ENCODE measurements at places on chromosomes 7 and 10. TPM values are rescaled to one million over a fixed set of nuclear protein-coding genes. Genes with fewer than 3 reads are reported as not detected.

GRCh38 chr7:148304083-148304335 is 286.6 kb upstream of the C7orf33 start:
- H3K27me3 ChIP-seq, result no peaks in the 10 kb centered on the region
- H3K4me3 ChIP-seq, result no peak overlapping the region
- H3K27ac ChIP-seq, result no peak overlapping the region

GRCh38 chr10:122421054-122421625 is 33.3 kb upstream of the ARMS2 start:
- H3K27me3 ChIP-seq, result no peaks in the 10 kb centered on the region
- H3K27ac ChIP-seq, result no peak overlapping the region
- H3K4me3 ChIP-seq, result no peak overlapping the region
- no peaks in the 10 kb centered on the region for H3K36me3 ChIP-seq
- DNase-seq, result no peak
- no peaks in the 10 kb centered on the region for H3K4me1 ChIP-seq

- H3K27ac ChIP-seq, result no peak overlapping the region
- H3K27me3 ChIP-seq, result no peaks in the 10 kb centered on the region
- H3K4me3 ChIP-seq, result no peak overlapping the region
Measured at GRCh38 chr7:513521-514166, 6.0 kb downstream of the PDGFA start.

GRCh38 chr7:99386584-99387238 is 12.2 kb downstream of the ARPC1B start:
- no peaks in the 10 kb centered on the region for H3K27me3 ChIP-seq
- peak; percentile 43 for DNase-seq
- H3K27ac ChIP-seq, result no peak overlapping the region
- no peaks in the 10 kb centered on the region for H3K4me1 ChIP-seq
- H3K4me3 ChIP-seq, result no peak overlapping the region

The ANTXRL gene
- total RNA-seq, result not detected

GRCh38 chr10:107554333-107554732 is 389.8 kb upstream of the SORCS1 start:
- no peaks in the 10 kb centered on the region for H3K36me3 ChIP-seq
- DNase-seq, result no peak
- H3K27ac ChIP-seq, result no peak overlapping the region
- H3K4me3 ChIP-seq, result no peak overlapping the region
- no peaks in the 10 kb centered on the region for H3K4me1 ChIP-seq

The CXCL12 gene
- 0.27 TPM for total RNA-seq

DNA sequence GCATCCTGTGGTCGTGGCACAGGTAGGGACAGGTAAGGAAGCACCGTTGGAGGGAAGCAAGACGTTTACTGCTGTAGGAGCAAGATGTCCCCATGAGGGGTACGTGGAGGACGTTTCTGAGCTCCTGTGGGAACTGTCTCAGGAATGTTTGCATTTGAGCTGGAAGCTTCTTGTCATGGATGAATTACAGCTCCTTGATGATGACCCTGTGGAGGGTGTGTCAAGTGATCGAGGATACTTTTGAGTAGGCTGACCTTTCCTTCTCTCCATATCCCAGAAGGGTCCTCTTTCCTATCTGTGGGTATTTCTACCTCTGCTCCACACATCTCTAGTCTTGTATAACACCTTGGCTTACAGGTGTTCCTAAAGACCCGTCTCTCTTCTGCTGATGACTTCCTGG is 94.8 kb downstream of the PFKFB3 start:
- H3K27me3 ChIP-seq, result no peaks in the 10 kb centered on the region
- H3K36me3 ChIP-seq, result no peaks in the 10 kb centered on the region
- H3K4me3 ChIP-seq, result no peak overlapping the region
- peaks cover 27% of the 10 kb centered on the region for H3K4me1 ChIP-seq

- H3K4me1 ChIP-seq, result peaks cover 12% of the 10 kb centered on the region
- DNase-seq, result no peak
- H3K36me3 ChIP-seq, result no peaks in the 10 kb centered on the region
Measured at GRCh38 chr10:71529207-71529827, 132.6 kb downstream of the CDH23 start.

GRCh38 chr7:105841866-105842265 is 34.5 kb downstream of the ATXN7L1 start:
- no peak overlapping the region for H3K4me3 ChIP-seq
- no peaks in the 10 kb centered on the region for H3K27me3 ChIP-seq
- no peak overlapping the region for H3K27ac ChIP-seq
- DNase-seq, result no peak

GRCh38 chr7:27198138-27198841 is 1.6 kb downstream of the HOXA13 start:
- H3K27me3 ChIP-seq, result peaks cover 2% of the 10 kb centered on the region
- no peak for DNase-seq
- H3K4me1 ChIP-seq, result peaks cover 8% of the 10 kb centered on the region
- H3K36me3 ChIP-seq, result no peaks in the 10 kb centered on the region

The BHLHA15 gene
- 3.4 TPM for total RNA-seq

DNA sequence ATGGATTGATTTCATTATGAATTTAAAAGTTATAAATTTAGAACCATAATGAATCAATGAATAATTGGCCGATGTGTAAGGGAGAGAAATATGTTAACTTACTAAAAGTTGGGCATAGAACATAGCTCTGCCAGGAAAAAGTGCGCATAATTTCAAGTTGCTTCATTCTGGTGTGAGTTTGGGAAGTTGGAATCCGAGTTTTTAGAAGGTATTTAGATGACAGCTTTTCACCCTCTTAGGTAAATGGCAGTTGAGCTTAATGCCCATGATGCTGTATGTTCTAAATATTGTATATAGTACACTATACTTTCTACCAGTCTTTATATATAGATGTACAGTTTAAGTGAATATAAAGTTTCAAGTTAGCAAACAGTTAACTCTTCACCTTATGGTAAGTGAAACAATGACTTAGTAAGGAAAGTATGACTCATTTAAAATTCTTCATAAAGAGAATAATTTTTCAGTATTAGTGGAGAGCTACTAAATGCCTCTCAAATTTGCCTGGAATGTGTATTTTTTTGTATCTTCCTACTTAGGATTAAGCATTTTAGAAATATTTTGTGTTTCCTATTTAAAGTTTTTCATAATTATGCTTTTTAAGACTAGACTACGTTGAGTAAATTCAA is 1.6 kb downstream of the C1GALT1 start:
- no peak overlapping the region for H3K27ac ChIP-seq
- no peaks in the 10 kb centered on the region for H3K27me3 ChIP-seq
- no peak for DNase-seq
- peaks cover 1% of the 10 kb centered on the region for H3K36me3 ChIP-seq
- peak overlapping the region; percentile 65 for H3K4me3 ChIP-seq

DNA sequence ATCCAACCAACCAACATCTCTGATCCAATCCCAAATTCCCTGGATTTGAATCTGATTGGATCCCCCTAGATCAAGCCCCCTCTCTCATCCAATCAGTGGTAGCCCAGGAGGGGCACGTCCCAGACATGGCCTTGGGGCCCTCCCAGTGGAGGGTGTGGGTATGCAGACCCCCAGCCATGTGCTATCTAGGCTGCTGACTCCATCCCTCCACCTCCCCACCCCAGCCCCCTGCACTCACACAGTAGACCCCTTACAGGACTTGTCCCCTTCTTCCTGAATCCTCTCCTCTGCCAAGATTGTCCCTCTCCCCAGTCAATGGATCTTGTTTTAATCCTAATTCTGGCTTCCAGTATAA is 153.4 kb downstream of the OAT start:
- H3K4me3 ChIP-seq, result no peak overlapping the region
- H3K27ac ChIP-seq, result no peak overlapping the region
- H3K27me3 ChIP-seq, result no peaks in the 10 kb centered on the region

The HTRA1 gene
- total RNA-seq, result 0.70 TPM

DNA sequence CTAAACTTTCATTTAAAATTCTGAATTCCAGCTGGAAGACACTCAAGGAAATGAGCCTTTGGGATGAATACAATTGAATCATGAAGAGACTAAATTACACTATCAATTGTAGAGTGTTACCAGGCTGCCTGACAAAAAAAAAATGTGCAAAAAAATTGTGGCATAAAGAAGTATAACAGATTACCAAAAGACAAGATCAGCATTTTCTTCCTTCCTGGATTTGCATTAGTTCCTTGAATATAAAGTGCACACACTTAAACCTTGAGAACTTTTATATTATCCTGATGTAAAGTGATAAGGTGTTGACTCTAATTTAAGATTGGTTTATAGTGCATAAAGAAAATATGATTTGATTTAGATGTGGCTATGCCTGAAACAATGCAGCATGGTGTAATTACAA is 412.7 kb upstream of the KLF6 start:
- no peaks in the 10 kb centered on the region for H3K27me3 ChIP-seq
- no peak overlapping the region for H3K4me3 ChIP-seq
- no peaks in the 10 kb centered on the region for H3K36me3 ChIP-seq

The OR13A1 gene
- total RNA-seq, result not detected

The MSMB gene
- total RNA-seq, result 4.0 TPM

GRCh38 chr7:89605362-89605761 is 548.9 kb upstream of the STEAP1 start:
- H3K4me3 ChIP-seq, result no peak overlapping the region
- no peaks in the 10 kb centered on the region for H3K27me3 ChIP-seq
- DNase-seq, result no peak
- H3K36me3 ChIP-seq, result no peaks in the 10 kb centered on the region

DNA sequence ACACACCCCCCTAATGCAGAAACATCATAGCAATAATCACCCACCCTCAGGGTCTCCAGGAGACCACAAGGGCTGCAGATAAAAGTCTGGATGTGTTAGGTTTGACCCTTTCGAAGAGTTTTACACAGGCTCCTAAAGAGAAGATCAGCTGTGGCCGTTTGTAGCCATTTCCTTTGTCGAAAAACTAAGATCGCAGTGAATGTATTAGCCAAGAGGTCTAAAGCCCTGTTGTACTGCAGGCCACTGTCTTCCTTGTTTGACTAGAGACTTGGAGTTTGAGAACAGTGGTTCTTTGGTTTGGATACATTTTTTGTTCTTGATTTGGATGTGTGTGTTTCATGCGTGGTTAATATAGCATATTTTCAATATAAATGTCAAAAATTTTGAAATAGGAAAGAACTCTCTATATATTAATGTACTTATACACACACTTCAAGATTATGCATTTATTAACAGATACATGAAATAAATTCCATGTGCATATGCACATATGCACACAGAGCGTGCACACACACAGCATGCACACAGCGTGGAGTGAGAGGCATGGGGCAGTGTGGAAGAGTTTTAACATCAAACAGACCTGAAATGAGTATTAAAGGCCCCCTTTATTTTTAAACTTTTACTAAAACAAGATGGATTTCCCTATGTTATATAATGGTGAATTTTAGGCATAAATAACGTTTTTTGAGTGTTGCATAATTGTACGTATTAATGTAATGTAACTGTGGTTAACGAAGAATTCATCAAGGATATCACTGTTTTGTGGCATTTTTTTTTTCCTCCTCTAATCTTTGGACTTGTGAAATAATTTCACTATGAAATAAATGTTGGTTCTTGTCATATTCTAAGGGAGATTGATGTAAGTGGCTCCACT is 2.2 kb downstream of the IKZF1 start:
- H3K4me1 ChIP-seq, result no peaks in the 10 kb centered on the region
- no peaks in the 10 kb centered on the region for H3K36me3 ChIP-seq
- H3K27me3 ChIP-seq, result no peaks in the 10 kb centered on the region
- DNase-seq, result no peak

The SPAM1 gene
- total RNA-seq, result not detected

- H3K4me1 ChIP-seq, result 0 out of 2 replicates have a peak, but pooled peaks cover 7% of the 10 kb centered on the region
- H3K27me3 ChIP-seq, result no peaks in the 10 kb centered on the region
- H3K36me3 ChIP-seq, result no peaks in the 10 kb centered on the region
- H3K27ac ChIP-seq, result no peak overlapping the region
Measured at GRCh38 chr7:130958846-130959245, 224.8 kb upstream of the KLF14 start.

- no peaks in the 10 kb centered on the region for H3K36me3 ChIP-seq
- peaks cover 8% of the 10 kb centered on the region for H3K4me1 ChIP-seq
- H3K27ac ChIP-seq, result no peak overlapping the region
- H3K4me3 ChIP-seq, result no peak overlapping the region
- no peaks in the 10 kb centered on the region for H3K27me3 ChIP-seq
Measured at GRCh38 chr7:105787793-105788192, 88.6 kb downstream of the ATXN7L1 start.

The PKD2L1 gene
- not detected for total RNA-seq

DNA sequence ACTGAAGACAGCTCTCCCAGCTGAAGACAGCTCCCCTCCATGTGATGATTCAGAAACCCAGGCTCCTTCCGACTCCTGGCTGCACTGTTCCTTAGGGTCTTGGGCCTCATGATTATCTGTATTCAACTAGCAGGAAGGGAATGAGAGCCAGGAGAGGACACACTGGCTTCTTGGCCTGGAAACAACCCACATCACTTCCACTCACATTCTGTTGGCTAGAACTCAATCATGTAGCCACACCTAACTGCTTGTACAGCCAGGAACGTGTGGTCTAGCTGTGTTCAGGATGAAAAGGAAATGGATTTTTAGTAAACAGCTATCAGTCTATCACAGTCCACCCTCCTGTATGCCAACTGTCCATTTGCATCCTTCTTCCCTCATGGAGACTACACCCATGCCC is 30.5 kb upstream of the XPNPEP1 start:
- H3K4me3 ChIP-seq, result no peak overlapping the region
- H3K27ac ChIP-seq, result no peak overlapping the region
- DNase-seq, result no peak
- H3K4me1 ChIP-seq, result peaks cover 6% of the 10 kb centered on the region
- H3K36me3 ChIP-seq, result no peaks in the 10 kb centered on the region
- no peaks in the 10 kb centered on the region for H3K27me3 ChIP-seq

DNA sequence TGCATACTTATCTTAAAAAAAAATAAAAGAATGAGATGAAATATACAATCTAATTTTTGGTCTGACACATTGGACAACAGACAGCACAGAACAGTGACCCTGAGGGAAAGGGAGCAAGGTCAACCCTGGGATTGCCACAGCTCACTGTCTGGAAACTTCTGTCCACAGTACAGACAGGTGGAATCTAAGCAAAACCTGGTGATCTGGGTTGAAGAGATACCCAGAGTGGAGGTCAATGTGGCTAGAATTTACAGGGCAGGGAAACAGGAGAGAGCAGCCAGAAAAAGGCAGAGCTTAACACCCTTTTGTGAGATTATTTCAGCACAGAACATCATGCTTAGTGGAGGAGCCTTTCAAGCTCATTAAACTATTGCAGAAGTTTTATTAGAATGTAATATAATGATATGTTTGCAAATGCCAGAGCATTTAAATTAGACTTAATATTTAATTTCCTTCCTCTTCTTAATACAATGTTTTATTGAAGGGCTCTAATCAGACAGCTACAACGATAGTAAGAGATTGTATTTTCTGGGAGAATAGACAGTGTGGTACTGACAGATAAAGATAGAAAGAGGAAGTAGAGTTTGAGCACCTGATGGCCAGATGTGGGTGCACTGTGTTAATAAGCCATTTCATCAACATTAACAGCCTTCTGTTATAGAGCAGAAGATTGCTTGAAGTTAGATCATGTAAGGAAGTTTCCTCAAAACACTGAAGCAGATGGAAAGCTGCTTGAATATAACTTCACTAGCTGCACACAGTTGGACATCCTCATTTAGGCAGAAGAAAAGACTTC is 309.4 kb downstream of the HGF start:
- no peaks in the 10 kb centered on the region for H3K36me3 ChIP-seq
- H3K27ac ChIP-seq, result no peak overlapping the region
- H3K4me3 ChIP-seq, result no peak overlapping the region
- H3K4me1 ChIP-seq, result no peaks in the 10 kb centered on the region
- DNase-seq, result no peak
